ENCODE measurements at places on chromosomes 5 and 9.

- no peak for DNase-seq
These were observed 321.5 kb downstream of the NFIB start for GRCh38 chr9:13992138-13993088.

GRCh38 chr5:97629276-97629675 lies 446.2 kb upstream of the RIOK2 start:
- DNase-seq, result peak; percentile 3

GRCh38 chr5:30498972-30499371 lies 694.5 kb upstream of the CDH6 start:
- DNase-seq, result no peak

GRCh38 chr9:135019224-135019623 lies 68.2 kb upstream of the OLFM1 start:
- no peak for DNase-seq

DNA sequence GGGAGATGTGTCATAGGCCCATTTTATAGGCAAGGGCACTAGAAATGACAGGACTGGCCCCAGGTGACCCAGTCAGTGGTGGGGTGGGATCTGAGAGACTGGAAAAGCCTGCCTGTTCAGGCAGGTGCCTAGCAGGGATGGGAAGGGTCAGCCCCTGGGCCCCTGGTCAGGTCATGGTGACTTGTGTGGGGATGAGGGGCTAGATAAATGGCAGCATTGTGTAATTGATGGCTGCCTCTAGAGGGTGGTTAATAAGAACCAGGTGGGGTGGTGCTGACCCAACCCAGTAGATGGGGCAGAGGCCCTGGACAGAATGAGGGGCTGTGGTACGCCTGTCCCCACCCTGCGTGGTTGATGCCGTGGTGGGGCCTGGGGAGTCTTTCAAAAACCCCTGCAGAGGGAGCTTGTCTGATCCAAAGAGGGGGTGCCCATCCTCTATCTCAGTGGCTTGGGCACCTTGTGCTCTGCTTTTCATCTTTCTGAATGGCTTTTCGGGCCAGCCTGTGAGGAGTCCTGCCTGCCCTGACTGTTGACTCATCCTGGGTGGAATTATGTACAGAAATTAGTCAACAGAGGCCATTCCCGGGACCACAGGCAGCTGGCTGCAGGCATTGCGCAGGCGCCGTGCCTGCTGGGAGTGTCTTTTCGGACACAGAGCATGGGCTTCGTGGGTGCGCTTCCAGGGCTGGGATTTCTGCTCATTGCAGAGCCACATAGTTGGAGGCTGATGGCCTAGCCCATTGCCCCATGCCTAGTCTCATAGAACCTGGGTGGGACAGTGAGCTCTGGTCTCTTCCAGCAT lies 93.6 kb upstream of the PITX1 start:
- DNase-seq, result no peak

GRCh38 chr9:125233678-125234077 lies 7.5 kb downstream of the HSPA5 start:
- no peak for DNase-seq

DNA sequence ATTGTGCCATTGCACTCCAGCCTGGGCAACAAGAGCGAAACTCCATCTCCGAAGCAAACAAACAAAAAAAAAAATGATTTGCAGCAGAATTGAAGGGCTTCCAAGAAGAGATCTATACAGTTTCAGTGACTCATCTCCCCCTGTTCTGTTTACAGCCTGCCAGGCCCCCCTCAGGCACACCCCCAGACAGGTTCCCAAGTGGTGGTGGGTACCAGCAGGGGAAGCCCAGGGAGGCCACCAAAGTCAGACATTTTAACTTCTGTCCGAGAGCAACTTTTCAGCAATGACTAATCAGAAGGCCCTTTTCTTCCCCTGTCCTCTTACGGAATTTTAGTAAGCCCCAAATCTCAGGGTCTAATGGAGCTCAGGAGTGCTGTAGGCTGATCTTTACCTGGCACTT lies 98.7 kb downstream of the PAX5 start:
- no peak for DNase-seq

- DNase-seq, result no peak
These were observed 39.5 kb downstream of the EXOC3 start for GRCh38 chr5:482506-482905.

GRCh38 chr9:127755061-127756060 lies 20.3 kb upstream of the TOR2A start:
- DNase-seq, result peak; percentile 87

DNA sequence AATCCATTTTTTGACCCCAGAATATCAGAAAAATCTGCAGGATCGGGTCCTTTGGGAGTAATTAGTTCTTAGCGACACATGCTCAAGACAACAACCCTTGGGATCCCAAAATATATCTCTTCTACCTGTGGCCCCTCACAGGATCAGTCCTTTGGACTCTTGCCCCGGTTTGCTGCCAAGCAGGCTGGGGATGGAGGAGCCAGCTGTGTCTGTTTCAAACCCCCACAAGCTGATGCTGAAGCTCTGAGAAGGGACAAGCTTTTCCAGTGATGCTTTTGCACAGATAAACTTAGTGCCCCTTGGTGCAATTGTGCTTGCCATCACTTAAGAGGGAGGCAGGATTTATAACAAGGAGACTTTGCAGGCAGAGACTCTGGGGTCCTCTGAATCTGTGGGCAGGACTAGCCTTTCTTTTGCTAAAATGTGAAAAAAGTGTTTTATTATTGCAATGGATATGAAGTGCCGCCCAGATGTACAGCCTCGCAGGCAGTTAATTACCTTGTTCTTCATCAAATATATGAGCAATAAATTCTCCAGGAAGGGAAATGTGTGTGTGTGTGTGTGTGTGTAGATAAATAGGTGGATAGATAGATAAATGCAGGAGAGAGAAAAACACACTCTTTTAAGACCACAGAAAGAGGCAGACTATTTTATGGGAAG lies 9.6 kb upstream of the LHX2 start:
- DNase-seq, result no peak

GRCh38 chr5:79567926-79568549 lies 44.2 kb upstream of the TENT2 start:
- DNase-seq, result no peak

GRCh38 chr9:119272500-119273211 lies 96.6 kb downstream of the BRINP1 start:
- DNase-seq, result no peak

All from GM23338 (cell line).